ENCODE measurements at places on chromosomes 3 and 15.

- DNase-seq = no peak
Measured at GRCh38 chr15:69664572-69665571, 212.3 kb downstream of the RPLP1 start.

DNA sequence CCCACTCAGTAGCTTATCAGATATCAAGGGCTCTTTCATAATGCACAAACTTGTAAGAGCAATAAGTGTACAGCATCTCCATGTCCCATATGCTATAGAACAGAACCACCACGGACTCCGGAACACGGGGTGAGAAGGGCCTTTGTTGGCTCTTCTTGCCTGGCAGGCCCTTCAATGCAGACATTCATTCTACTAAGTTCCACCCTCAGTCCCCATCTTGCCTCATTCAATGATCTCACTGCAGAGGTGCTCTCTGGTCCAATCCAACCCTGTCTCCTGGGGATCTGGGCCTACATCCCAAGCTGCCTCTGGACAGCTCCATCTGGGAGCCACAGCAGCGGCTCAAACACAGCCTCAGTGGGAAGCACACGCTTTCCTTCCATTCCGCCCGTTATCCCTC is 16.8 kb downstream of the HACD2 start:
- DNase-seq = no peak

- DNase-seq = no peak
Measured at GRCh38 chr3:6671363-6671762, 189.6 kb upstream of the GRM7 start.

GRCh38 chr15:85793641-85794597 is 806 bp downstream of the KLHL25 start:
- peak; percentile 56 for DNase-seq

DNA sequence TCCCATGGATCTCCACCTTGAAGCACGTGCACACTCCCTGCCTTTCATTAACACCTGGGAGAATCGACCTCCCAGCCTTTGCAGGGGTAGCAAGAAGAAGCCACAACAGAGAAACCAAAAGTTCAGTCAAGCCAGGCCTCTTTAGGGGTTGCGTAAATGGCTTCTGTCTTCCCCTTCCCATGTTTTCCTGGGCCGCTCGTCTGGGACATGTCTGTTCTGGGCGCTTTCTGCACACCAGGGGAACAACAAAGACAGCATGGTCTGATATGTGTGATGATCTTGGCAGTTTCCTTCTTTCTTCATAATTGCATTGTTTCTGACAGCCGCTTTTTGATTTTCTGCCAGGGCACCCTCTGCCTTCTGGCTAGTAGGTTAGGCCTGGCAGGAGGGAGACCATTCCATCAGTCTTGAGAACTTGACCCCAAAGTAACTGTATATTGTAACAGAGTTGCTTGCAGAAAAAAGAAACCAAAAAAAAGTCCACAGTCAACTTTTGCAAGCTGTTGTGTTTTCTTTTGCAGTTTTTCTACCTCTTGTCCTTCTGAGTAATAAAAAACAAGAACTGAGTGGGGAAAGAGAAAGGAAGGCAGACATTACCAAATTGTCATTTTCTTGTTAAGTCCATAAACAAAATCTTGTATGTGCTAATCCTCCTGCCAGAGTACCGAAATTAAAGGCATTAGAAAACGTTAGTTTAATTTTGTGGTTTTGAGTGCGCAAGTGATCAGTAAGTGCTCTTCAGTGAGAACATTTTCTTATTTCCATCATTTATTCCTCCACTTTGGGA is 56.0 kb upstream of the FURIN start:
- no peak for DNase-seq
